ENCODE measurements at places on chromosomes 7 and 10. TPM values are rescaled to one million over a fixed set of nuclear protein-coding genes. Genes with fewer than 3 reads are reported as not detected.

DNA sequence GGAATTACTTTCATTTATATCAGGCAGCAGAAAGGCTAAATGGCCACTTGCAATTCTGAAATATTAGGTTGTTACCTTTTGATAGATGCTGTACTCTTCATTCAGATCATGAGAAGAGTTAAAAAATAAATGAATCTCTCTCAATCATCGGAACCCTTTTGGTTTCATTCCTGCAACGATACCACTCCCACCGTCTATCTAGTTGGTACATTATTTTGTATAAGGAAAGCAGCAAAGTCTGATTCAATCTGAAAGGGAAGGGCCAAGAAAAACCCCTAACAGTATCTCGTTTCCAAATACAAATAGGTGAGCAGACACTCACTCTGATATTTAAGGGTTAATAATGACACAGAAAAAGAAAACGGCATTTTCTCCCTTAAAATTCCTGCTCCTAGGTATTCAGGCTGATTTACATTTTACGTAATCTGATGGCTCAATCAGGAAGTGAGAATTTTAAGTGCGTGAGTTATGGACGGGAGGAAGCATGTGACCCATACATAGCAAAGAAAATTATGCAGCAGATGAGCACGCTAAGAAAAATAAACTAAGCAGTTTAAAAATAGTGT, 209.4 kb upstream of the KLF14 start:
- no peaks in the 10 kb centered on the region for H3K27me3 ChIP-seq
- peak overlapping the region; percentile 80 for H3K27ac ChIP-seq
- DNase-seq = no peak
- H3K4me1 ChIP-seq = peaks cover 79% of the 10 kb centered on the region
- H3K4me3 ChIP-seq = peak overlapping the region; percentile 44
- peaks cover 15% of the 10 kb centered on the region for H3K36me3 ChIP-seq

DNA sequence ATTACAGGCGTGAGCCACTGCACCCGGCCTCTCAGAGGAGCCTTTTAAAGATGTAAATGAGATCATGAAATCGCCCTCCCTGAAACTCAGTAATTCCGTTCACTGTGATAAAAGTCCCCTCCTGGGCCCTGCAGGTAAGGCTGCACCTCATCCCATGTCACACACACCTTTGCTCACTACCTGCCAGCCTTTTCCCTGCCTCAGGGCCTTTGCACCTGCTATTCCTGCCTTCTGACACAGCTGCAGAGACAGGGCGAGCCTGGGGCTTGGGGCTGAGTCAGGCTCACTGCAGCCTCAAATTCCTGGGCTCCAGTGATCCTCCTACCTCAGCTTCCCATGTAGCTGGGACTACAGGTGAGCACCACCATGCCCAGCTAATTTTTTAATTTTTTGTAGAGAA, 118.8 kb downstream of the MYL10 start:
- H3K27ac ChIP-seq = no peak overlapping the region
- no peak for DNase-seq
- no peaks in the 10 kb centered on the region for H3K36me3 ChIP-seq
- peaks cover 17% of the 10 kb centered on the region for H3K27me3 ChIP-seq

DNA sequence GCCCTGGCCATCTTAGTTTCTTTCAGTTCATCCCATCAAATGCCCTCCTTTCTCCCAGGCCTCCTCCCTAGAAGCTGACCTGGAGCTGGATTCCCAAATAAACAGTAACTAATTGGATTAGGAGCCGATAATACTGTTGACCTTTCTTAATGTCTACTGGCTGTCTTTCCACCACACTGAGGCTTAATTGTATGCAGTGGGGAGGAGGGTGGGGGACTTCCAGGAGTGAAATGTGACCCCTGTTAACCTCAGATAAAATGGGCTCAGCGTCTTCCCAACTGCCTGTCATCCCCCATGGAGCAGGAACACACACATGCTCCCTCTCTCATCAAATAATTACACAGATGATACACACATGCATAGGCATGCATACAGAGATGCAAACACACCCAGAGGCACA, 53.7 kb upstream of the LBX1 start:
- no peaks in the 10 kb centered on the region for H3K36me3 ChIP-seq
- peaks cover 70% of the 10 kb centered on the region for H3K27me3 ChIP-seq
- DNase-seq = no peak
- no peak overlapping the region for H3K27ac ChIP-seq

DNA sequence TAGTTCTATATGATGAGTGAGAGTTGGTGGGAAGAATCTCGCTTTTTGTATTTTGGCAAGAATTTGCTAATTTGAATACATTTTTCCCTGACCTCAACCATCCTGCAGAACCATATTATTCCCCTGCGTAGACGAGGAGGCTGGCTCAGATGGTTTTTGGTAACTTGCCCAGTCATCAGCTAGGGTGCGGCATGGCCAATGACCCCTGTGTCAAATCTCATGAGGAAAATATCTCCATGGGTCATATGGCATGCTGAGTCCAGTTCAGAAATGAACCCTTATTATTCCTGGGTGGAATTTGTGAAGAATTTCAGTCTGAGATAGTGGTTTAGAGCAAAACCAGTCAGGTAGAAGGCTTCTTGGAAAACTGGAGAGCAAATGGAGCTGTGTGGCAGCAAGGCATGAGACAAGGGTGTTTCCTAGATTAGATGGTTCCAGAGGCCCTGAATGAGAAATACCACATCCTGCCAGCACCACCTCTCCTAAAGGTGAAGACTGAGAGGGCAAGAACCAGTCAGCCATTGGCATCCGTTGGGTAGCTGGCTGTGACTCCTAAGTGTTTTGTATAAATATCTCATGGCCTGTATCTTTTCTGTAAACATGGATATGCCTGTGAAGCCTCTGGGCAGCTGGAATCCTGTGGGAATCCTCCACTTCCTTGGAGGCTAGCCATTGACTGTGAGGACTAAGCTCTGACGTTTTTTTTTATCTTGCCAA, 5.8 kb upstream of the UPP1 start:
- no peak overlapping the region for H3K4me3 ChIP-seq
- H3K27me3 ChIP-seq = no peaks in the 10 kb centered on the region
- no peaks in the 10 kb centered on the region for H3K36me3 ChIP-seq

BICC1 gene
- 11.0 TPM for total RNA-seq

DNA sequence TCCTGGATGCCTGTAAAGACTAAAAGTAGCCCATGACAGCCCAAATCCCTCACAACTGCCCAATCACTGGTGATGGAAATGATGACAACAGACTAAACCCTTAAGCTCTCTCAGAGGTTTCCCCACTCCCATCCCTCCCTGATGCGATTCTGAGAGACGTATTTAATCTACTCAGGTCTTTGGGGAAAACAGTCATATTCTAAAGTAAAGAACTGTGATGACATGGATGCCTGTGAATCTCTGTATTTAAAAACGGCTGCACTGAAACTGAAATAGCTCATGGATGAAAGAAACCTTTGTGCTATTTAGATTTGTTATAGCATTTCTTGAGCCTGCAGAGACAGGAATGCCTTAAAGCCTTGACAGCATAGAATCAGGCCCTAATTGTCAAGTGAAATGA, 28.5 kb downstream of the VPS41 start:
- DNase-seq = no peak
- H3K36me3 ChIP-seq = no peaks in the 10 kb centered on the region
- no peak overlapping the region for H3K27ac ChIP-seq
- no peaks in the 10 kb centered on the region for H3K27me3 ChIP-seq
- no peak overlapping the region for H3K4me3 ChIP-seq
- no peaks in the 10 kb centered on the region for H3K4me1 ChIP-seq

DNA sequence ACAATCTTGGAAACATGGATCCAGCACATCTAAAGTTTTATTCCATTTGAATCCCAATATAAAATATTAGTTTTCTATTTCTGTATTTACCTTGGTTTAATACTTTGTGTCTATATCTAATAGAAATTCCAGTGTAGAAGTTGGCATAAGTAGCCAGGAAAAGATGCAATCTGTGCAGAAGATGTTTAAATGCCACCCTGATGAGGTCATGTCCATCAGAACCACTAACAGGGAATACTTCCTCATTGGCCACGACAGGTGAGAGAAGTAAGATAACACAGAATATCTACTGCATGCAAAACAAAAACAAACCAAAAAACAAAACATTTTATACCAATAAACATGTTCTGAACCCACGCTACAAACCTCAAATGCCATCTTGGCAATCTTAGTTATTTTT, 15.7 kb downstream of the PLEKHS1 start:
- no peaks in the 10 kb centered on the region for H3K4me1 ChIP-seq
- H3K27me3 ChIP-seq = peaks cover 8% of the 10 kb centered on the region
- no peak overlapping the region for H3K4me3 ChIP-seq
- no peak for DNase-seq
- no peak overlapping the region for H3K27ac ChIP-seq
- no peaks in the 10 kb centered on the region for H3K36me3 ChIP-seq

DNA sequence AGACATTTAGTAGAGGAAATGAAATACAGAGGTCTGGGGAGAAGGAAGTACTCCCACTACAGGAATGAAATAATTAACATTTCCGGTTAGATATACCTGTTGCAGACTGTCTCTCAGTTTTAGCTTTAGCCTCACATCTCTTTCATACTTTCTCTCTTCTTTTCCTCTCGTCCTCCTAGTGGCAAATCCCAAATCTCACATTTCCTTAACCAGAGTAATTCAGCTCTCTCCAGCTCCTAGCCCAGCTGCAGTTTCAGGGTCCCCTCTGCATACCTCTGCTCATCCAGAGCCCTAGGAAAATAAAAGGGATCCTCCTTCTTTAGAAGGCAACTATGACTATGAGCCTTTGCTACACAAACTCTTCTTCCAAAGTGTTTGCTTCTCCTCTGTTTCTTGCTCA, 643.2 kb downstream of the PHTF2 start:
- no peak overlapping the region for H3K4me3 ChIP-seq
- no peaks in the 10 kb centered on the region for H3K36me3 ChIP-seq
- no peaks in the 10 kb centered on the region for H3K27me3 ChIP-seq

VPS37D gene
- total RNA-seq = 1.3 TPM

CDNF gene
- total RNA-seq = 1.3 TPM

DNA sequence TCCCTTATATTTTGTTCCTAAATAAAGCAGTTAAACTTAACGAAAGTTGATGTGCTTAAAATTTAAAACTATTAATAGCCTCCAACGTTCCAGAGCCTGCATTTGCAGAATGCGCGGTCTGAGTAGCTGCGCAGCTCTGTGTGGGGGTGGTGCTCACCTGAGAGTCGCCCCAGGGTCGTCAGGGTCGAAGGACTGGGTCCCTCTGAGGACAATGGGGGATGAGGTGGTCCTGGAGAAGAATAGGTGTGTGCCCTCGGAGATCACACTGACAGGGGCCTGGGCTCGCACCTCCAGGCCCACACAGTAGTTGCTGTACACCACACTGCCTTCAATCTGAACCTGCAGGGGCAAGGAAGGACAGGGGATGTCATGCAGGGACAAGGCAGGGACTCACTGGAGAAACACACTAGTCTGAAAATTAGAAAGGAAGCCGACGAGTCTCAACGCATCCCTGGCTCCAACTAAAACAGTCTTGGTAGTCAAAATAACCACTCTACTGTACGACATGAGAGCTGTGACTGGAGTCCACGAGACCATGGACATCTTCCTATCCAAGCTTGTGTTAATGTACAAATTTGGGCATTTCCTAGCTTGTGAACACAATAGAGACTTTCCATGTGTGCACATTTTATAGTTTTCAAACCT, 54.4 kb downstream of the PKD1L1 start:
- H3K27me3 ChIP-seq = no peaks in the 10 kb centered on the region
- H3K4me3 ChIP-seq = no peak overlapping the region
- no peaks in the 10 kb centered on the region for H3K36me3 ChIP-seq
- H3K4me1 ChIP-seq = no peaks in the 10 kb centered on the region
- DNase-seq = no peak

DNA sequence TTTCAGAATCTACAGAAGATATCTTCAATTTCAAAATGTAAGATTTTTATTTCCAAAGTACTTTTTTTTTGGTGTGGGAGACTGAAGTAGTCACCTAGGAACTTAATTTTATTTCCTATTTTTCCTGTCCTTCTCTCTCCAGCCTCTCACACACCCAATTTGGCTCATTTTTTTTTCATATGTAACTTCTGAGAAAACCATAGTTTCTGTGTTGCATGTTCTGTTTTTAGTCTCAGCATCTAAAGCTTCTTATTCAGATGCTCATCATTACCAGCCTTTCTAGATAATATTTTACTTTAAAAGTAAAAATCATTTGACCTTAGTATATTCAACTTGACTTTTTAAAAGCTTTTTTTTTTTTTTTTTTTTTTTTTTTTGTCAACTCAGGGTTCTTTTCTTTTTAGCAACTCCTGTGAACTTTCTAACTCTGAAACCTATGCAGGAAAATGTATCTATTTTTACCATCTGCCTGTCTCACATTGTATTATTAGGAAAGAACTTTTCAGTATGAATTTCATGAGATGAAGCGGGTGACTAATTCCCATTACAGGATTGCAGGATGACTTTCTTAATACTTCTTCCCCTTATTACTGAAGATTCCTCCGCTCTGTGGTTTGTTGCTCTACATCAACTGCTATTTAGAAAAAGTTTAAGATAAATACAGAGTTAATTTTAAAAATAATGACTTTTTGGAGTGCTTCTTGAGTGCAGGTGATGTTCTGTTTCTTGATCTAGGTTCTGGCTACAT, 73.6 kb upstream of the LSM8 start:
- no peak overlapping the region for H3K4me3 ChIP-seq
- no peak for DNase-seq
- no peaks in the 10 kb centered on the region for H3K4me1 ChIP-seq

AKR1C4 gene
- total RNA-seq = not detected

DNA sequence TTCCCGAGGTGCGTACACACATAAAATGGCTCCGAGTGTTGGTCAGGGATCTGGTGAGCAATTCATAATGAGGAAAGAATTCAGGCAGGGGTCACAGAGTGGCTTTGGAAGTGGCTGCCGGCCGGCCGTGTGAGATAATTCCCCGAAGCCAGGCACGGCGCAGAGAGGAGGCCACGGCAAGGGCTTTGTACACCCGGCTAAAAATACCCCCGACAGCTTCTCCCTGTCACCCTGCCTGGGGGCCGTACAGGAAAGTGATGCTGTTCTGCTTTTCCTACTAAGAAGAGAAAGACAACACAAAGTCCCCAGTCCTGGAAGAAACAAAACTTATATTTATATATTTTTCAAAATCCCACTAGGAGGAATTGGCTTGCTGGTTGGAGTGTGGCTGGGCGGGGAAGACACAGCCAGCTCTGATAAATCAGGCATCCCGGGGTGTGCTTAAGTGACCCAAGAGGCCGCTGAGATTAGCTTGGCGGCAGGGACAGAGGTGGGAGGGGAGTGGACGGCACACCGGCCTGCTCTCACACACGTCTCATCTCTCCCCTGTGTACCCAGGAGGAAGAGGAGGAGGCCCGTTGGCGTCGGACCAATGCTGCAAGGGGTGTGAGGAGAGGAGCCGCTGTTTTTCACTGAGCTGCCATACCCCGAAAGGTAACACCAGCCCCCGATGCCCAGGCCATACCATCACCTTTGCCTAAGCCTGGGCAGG, 70.5 kb downstream of the ZMIZ1 start:
- peaks cover 41% of the 10 kb centered on the region for H3K36me3 ChIP-seq
- H3K4me1 ChIP-seq = peaks cover 90% of the 10 kb centered on the region
- DNase-seq = peak; percentile 69
- H3K4me3 ChIP-seq = no peak overlapping the region
- peak overlapping the region; percentile 78 for H3K27ac ChIP-seq
- H3K27me3 ChIP-seq = no peaks in the 10 kb centered on the region

Data from lower lobe of right lung (tissue), 2 donors.